Thyroid gland (tissue), 4 donors: ENCODE measurements at places on chromosomes 1 and 21.

GRCh38 chr1:157247005-157247763 lies 109.0 kb upstream of the ETV3 start:
- H3K4me1 ChIP-seq: no peaks in the 10 kb centered on the region
- no peak overlapping the region for H3K27ac ChIP-seq
- H3K36me3 ChIP-seq: no peaks in the 10 kb centered on the region
- no peaks in the 10 kb centered on the region for H3K27me3 ChIP-seq

- H3K4me3 ChIP-seq: no peak overlapping the region
- no peaks in the 10 kb centered on the region for H3K36me3 ChIP-seq
- no peaks in the 10 kb centered on the region for H3K4me1 ChIP-seq
- DNase-seq: no peak
- no peaks in the 10 kb centered on the region for H3K27me3 ChIP-seq
- H3K27ac ChIP-seq: no peak overlapping the region
Observed at GRCh38 chr21:20388400-20388799, 609.8 kb upstream of the NCAM2 start.

DNA sequence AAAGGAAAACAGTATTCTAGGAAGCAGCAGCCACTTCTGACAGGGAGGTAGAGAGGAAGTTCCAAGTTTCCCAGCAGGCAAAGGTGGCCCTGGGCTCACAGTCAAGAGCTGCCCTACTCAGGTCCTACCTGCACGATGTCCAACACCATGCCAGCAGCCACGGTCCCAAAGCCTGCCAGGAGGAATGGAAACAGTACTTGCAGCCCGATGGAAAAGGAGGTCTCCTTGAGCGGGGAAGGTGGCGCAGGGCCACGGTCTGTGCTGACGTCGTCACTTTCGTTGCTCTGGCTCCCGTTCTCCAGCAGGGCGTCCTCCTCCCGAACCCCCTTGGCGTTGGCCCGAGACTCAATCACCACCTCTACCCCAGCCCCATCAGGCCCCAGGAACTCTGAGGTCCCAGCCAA lies 3.1 kb downstream of the SLC41A1 start:
- peak overlapping the region; percentile 2 for H3K4me3 ChIP-seq
- peak overlapping the region; percentile 26 for H3K27ac ChIP-seq
- no peak for DNase-seq
- H3K4me1 ChIP-seq: peaks cover 76% of the 10 kb centered on the region

GRCh38 chr1:241459186-241459802 lies 60.3 kb downstream of the FH start:
- H3K36me3 ChIP-seq: no peaks in the 10 kb centered on the region
- no peak overlapping the region for H3K27ac ChIP-seq
- no peak overlapping the region for H3K4me3 ChIP-seq
- no peaks in the 10 kb centered on the region for H3K27me3 ChIP-seq
- no peaks in the 10 kb centered on the region for H3K4me1 ChIP-seq
